ENCODE measurements at places on chromosomes 16 and 17. TPM values are rescaled to one million over a fixed set of nuclear protein-coding genes. Genes with fewer than 3 reads are reported as not detected.

METRNL gene
- total RNA-seq = 59.8 TPM

DNA sequence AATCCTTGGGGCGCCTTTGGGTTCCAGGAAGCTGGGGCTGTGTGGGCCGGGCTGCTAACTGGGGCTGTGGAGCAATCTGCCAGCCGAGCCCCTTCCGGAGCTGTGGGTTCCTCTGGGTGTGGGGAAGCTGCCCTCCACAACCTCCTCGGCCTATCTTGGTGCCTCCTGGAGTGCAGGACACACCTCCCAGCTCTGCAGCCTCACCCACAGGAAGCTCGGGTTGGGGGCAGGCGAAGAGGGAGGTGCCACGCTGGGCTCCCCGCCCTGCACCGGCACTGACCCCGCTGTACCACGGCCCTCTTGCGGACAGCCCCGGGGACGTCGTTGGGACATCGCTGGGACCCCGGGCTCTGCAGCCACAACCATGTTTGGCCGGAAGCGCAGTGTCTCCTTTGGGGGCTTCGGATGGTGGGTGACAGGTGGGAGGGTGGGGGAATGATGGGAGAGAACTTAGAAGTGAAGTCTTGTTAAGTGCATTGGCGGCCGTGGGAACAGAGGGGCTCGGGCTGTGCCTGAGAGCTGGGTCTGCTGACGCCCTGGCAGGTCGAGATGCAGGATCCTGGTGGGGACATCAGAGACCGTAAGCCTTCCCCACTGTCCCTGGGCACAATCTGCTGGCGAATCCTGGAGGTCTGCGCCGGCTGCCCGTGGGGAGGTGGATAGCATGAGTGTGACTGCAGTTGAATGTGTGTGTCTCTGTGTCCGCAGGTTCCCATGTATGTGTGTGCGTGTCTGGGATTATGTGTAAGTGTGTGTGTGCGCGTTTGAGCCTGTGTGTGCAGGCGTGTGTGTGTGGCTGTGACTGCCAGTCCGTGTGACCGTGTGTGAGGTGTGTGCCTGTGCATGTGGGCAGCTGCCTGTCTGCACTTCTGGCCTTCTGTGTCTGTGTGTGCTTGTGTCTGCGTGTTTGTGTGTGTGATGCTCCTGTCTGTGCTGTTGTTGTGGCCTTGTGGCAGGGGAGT, at the start of gene RAP1GAP2:
TSS of gene RAP1GAP2 (plus strand) at position 275 of the 962 bp plus-strand sequence. CDS start at position 365, 90 bp downstream.
- peak; percentile 93 for DNase-seq

ZNF688 gene
- total RNA-seq = 13.5 TPM

GRCh38 chr17:44465897-44466296, 37.3 kb downstream of the GPATCH8 start:
- no peak for DNase-seq

GRCh38 chr16:75256696-75257343, 5.4 kb upstream of the BCAR1 start:
- peak; percentile 50 for DNase-seq

- DNase-seq = no peak
Measured at GRCh38 chr17:57158325-57158724, 73.3 kb downstream of the AKAP1 start.

GRCh38 chr16:87661561-87661960, 59.3 kb downstream of the JPH3 start:
- DNase-seq = no peak

All from lower lobe of right lung (tissue), 2 donors.